GM23248 (cell line): ENCODE measurements at places on chromosomes 11 and 22. TPM values are rescaled to one million over a fixed set of nuclear protein-coding genes. Genes with fewer than 3 reads are reported as not detected.

LIF gene
- total RNA-seq, result 1.6 and 1.9 TPM in 2 replicates

SCO2 gene
- total RNA-seq, result 8.4 and 17.5 TPM in 2 replicates

HEPACAM gene
- total RNA-seq, result not detected in 2 replicates

OR52A1 gene
- not detected in 2 replicates for total RNA-seq

LRP4 gene
- 2.0 and 2.9 TPM in 2 replicates for total RNA-seq

PLAAT2 gene
- total RNA-seq, result not detected in 2 replicates

CTSW gene
- total RNA-seq, result 1.1 TPM in 1 of 2 replicates, not detected in the other

TRIM66 gene
- total RNA-seq, result 1.4 and 1.5 TPM in 2 replicates

NXPE2 gene
- total RNA-seq, result not detected in 2 replicates

TST gene
- 44.5 and 46.7 TPM in 2 replicates for total RNA-seq

CASP4 gene
- total RNA-seq, result 111 and 114 TPM in 2 replicates

GRAMD1B gene
- total RNA-seq, result 14.8 and 21.4 TPM in 2 replicates

POU2AF2 gene
- not detected in 2 replicates for total RNA-seq

ACTN3 gene
- not detected in 2 replicates for total RNA-seq

UBE2L3 gene
- 41.9 and 57.2 TPM in 2 replicates for total RNA-seq

SBF2 gene
- total RNA-seq, result 32.7 and 42.7 TPM in 2 replicates

TCN1 gene
- total RNA-seq, result not detected in 2 replicates

LGALS1 gene
- total RNA-seq, result 5,290 and 7,830 TPM in 2 replicates

ZBED4 gene
- total RNA-seq, result 7.7 and 8.9 TPM in 2 replicates

OR8H2 gene
- not detected in 2 replicates for total RNA-seq

PRODH gene
- total RNA-seq, result not detected in 2 replicates

BATF2 gene
- 4.0 TPM in 1 of 2 replicates, not detected in the other for total RNA-seq

PIWIL4 gene
- total RNA-seq, result 1.2 and 2.8 TPM in 2 replicates

LGALS12 gene
- not detected in 2 replicates for total RNA-seq

TMEM9B gene
- 76.6 and 83.4 TPM in 2 replicates for total RNA-seq

ST3GAL4 gene
- 26.7 and 53.3 TPM in 2 replicates for total RNA-seq

NCAPD3 gene
- 9.0 and 13.3 TPM in 2 replicates for total RNA-seq

CSKMT gene
- 5.4 and 6.1 TPM in 2 replicates for total RNA-seq

KRTAP5-9 gene
- not detected in 2 replicates for total RNA-seq

SCGB1D2 gene
- not detected in 2 replicates for total RNA-seq

CALCA gene
- total RNA-seq, result 1.3 TPM in 1 of 2 replicates, not detected in the other

CASP12 gene
- not detected in 2 replicates for total RNA-seq

UPK3A gene
- total RNA-seq, result not detected in 2 replicates

CENPM gene
- 5.7 and 15.0 TPM in 2 replicates for total RNA-seq

VPS37C gene
- 13.4 and 18.7 TPM in 2 replicates for total RNA-seq

OR10A2 gene
- not detected in 2 replicates for total RNA-seq

SOX10 gene
- total RNA-seq, result not detected in 2 replicates

NLRP14 gene
- total RNA-seq, result not detected in 2 replicates

CFAP300 gene
- 7.3 and 10.2 TPM in 2 replicates for total RNA-seq

OR51I2 gene
- not detected in 2 replicates for total RNA-seq

TRPM5 gene
- total RNA-seq, result not detected in 2 replicates
